ENCODE measurements at places on chromosomes 11 and 22.

DNA sequence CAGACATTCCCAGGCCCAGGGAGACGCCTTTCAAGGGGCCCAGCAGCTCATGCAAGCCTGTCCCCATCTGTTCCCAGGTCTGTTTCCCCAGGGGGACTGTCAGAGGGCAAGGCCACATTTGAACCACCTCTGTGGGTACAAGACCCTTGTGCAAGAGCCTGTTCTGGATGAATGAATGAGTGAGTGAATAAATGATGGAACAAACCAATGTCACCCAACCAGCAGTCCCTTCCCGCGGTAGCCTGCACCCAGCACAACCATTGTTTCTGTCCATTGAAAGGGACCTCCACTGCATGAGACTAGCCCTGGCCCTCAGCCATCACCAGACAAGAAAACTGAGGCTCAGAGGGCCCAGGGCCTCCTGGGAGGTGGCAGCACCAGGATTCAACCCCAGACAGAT is 69.7 kb upstream of the TCF20 start:
- no peak for DNase-seq

DNA sequence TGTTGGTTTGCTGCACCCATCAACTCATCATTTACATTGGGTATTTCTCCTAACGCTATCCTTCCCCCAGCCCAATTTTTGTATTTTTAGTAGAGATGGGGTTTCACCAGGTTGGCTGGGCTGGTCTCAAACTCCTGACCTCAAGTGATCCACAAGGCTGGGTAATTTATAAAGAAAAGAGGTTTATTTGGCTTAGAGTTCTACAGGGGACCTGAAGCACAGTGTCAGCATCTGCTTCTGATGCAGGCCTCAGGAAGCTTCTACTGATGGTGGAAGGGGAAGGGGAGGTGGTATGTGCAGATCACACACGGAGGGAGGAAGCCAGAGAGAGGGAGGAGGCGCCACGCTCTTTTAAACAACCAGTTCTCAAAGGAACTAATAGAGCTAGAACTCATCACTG is 25.8 kb downstream of the TANGO2 start:
- no peak for DNase-seq

DNA sequence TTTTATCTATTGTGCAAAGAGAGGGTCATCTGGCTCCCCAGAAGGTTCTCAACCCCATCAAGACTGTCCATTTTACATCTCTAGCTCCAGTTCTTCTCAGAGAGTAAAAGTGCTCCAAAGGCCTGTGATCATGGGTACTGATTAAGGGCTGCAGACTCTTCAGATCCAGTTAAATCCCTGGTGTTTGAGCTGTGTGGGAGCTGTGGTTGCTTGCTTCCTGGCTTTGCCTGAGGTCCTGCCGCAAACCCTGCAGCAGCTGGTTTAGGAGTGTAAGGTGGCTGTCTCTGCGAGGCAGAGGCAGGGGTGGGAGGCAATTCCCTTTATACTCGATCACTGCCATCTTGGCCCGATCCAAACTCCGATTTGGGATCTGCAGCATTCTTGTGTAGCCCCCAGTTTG is 1.2 kb downstream of the MRPL17 start:
- DNase-seq, result no peak

DNA sequence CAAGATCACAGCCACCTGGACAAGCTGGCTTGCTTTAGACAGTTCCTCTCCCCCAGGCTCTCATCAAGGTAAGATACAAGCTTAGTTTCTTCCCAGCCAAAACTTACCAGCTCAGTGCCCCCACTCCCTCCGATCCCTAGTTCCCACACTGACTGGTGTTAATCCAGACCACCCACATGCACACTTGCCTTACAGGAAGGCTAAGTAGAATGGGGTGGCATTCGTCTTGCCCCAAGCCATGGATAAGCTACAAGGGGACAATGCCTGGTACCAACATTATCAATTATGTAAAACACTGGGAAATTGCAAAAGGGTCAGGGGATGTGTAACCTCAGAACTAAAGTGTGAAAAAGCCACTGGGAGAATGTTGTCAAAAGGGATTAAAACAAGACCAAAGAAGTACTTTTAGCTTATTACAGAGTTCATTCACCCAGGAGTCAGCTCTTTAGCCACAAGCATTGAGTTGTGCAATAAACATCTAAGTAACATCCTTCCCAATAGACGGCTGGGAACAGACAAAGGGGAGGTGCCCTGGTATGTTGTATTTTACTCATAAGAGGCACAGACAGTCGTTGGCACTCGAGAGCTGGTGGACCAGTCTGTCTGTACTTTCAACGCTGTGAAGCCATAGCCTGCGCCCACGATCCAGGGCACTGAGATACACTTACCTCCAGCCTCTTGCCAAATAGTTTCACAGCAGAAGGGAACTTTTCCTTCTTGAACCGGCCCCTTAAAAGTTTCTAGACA is 1.1 kb downstream of the DHCR7 start:
- DNase-seq, result no peak

DNA sequence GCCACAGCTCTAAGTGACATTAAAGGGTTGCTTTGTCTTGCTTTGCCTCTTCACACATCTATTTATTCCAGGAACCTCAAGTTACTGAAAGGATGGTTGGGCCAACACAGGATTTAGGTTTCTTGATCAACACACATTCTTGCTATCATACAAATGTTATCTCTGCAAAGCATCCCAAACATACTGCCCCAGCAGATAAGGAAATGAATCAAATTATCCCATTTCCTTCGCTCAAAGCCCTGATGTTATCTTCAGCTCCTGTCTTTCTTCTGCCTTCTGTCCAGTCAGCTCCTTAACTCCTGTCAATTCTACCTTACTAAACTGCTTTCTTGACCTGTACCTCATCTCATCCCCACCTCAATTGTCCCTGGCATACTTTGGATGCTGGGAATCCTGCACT is 355.9 kb upstream of the TENM4 start:
- no peak for DNase-seq

DNA sequence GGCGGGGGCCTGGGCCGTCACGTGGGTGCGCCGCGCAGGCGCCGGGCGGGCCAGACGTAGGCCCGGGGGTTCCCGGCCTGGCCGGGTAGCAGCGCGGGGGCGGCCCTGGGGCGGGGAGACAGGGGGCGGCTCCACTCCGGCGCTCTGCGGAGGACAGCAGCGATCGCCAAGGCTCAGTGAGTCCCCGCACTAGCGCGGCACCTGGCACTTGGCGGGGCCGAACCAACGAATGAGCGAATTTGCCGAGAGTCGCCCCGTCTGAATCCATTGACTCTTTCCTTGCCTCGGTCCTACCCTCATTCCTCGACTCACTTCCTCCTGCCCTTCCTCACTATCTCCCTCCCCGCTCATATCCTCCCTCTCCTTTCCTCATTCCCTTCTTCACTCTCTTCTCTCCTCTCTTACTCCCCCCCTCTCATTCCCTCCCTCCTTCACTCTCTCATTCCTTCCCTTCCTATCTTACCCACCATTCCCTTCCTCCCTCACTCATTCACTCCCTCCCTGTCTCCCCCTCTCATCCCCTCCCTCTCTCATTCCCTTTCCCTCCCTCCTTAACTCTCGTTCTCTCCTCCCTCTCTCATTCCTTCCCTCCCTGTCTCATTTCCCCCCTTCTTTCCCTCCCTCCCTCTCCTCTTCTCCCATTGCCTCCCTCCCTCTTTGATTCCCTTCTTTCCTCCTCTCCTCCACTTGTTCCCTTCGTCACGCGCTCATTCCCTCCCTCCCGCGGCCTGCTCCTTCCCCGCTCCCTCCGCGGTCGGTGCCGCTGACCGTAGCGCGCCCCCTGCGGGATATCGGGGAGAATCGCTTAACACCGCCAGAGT is 476 bp upstream of the KLHL22 start:
- peak; percentile 78 for DNase-seq

DNA sequence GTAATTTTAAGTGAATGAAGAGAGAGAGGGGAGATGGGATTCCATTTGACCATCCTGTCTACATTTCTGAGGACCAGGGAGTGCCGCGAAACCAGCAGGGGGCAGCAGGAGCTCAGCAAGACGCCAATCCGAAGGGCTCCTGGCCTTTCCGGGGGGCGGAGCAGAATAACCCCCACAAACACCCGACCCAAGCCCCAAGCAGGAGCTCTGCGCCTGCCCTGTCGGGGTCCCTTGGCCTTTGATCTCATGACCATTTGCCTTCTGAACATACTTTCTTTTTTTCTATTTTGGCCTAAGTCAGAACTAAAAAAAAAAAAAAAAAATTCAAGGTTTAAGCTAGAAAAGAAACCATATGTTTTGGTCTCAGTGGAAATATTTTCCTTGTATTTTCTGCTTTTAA is 21.9 kb upstream of the SCN2B start:
- DNase-seq, result peak; percentile 68

- DNase-seq, result no peak
These were observed 18.2 kb upstream of the WDR74 start for GRCh38 chr11:62857541-62857982.

DNA sequence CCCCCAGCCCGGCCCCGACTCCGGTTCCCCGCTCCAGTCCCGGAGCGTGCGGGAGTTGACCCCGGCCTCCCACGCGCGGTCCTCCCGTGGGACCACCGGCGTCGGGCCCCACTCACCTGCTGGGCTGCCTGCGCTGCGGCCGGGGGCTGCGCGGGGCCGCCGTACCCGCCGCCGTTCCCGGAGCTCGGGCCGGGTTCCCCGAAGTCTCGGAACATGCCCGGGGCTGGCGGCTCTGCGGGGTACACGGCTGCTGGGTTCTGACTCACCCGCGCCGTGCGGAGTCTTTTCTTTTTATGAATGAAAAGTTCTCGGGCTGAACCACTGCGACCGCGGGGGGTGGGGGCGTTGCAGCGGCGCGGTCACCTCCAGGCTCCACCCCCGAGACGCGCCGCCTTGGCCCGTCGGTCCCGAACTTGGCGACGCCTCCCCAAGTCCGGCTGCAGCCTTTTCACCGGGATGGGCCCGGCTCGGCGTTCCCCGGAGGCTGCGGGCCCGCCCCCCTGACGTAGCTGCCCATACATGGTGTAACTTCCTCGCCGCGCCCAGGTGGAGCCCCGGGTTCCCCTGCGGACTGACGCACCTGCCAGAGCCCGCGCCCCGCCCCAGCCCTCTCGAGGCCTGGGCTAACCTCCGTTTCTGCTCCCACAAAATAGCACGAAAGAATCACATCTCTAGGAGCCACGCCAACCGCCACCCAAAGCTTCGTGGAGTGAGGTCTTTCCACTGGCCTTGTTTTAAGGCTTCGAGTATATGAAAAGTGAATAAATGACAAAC is at the start of gene FOSL1:
FOSL1 (minus strand) TSS at position 264 of the 774 bp plus-strand sequence; CDS start at position 215, 49 bp downstream.
- peak; percentile 90 for DNase-seq

Data from activated T-helper 1 cell treated with anti-CD3 and anti-CD28 coated beads, Interleukin-2, amount 50 U/mL, for 16 hours (primary cell).